Prostate gland (tissue), 2 donors: ENCODE measurements at places on chromosomes 3 and 15. TPM values are rescaled to one million over a fixed set of nuclear protein-coding genes. Genes with fewer than 3 reads are reported as not detected.

The A4GNT gene
- not detected for total RNA-seq

DNA sequence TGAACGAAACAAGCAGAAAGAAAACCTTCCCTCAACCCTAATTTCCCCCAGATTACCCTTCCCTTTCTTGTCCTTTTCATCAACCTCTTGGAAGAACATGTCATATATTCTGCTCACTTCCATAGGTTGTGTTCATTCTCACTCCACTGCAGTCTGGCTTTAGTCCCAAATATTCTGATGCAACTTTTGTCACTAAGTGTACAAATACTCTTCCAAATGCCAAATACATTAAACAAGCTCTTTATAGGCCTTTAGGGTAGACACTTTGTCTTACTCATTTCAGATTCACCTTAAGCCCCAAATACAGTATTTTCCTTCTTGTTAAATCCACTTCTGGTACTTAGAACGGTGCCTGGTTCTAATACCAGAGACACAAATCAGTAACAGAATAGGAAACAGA, 406.5 kb upstream of the CDIN1 start:
- no peaks in the 10 kb centered on the region for H3K4me1 ChIP-seq
- H3K27me3 ChIP-seq: no peaks in the 10 kb centered on the region
- no peaks in the 10 kb centered on the region for H3K36me3 ChIP-seq
- no peak for DNase-seq
- no peak overlapping the region for H3K27ac ChIP-seq

GRCh38 chr15:69974321-69974720, 123.4 kb downstream of the TLE3 start:
- no peaks in the 10 kb centered on the region for H3K27me3 ChIP-seq
- H3K36me3 ChIP-seq: no peaks in the 10 kb centered on the region
- no peak overlapping the region for H3K27ac ChIP-seq
- no peak overlapping the region for H3K4me3 ChIP-seq

DNA sequence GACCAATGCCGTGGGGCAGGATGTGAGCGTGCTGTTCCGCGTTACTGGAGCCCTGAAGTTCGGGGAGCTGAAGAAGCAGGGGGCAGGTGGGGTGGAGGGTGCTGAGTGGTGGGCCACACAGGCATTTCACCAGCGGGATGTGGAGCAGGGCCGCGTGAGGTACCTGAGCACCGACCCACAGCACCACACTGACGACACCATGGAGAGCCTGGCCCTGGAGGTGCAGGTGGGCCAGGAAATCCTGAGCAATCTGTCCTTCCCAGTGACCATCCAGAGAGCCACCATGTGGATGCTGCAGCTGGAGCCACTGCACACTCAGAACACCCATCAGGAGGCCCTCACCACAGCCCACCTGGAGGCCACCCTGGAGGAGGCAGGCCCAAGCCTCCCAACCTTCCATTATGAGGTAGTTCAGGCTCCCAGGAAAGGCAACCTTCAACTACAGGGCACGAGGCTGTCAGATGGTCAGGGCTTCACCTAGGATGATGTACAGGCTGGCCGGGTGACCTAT, 179.6 kb downstream of the TBC1D2B start:
- no peak overlapping the region for H3K4me3 ChIP-seq
- no peaks in the 10 kb centered on the region for H3K27me3 ChIP-seq
- H3K27ac ChIP-seq: no peak overlapping the region
- DNase-seq: no peak
- no peaks in the 10 kb centered on the region for H3K36me3 ChIP-seq

DNA sequence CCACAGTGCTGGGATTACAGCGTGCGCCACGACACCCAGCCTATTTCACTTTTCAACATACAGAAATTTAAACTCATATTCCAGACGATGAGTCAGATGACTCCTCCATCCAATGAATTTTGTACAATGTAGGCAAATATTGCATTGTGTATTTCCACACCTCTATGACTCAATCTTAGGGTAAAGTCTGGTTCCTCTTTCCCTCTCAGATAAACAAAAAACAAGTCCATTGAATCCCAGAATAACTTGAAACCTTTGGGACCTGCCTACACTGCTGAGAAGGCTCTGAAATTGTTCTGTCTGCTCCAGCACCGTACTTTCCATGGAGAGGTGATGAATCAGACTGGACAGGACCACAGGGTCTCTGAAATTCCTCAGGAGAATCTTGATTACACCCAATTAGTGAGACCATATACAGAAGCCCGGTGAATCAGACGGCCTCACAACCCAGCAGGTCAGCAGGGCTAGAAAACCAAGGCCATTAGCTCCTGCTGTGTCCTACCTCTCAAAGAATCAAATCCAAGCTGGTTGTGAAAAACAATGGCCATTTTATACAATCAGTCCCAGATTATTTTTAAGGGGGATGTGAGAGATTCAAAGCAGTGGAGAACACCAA, 112.6 kb downstream of the ERC2 start:
- H3K4me1 ChIP-seq: no peaks in the 10 kb centered on the region
- H3K27me3 ChIP-seq: no peaks in the 10 kb centered on the region
- DNase-seq: no peak
- H3K4me3 ChIP-seq: no peak overlapping the region
- H3K36me3 ChIP-seq: no peaks in the 10 kb centered on the region

DNA sequence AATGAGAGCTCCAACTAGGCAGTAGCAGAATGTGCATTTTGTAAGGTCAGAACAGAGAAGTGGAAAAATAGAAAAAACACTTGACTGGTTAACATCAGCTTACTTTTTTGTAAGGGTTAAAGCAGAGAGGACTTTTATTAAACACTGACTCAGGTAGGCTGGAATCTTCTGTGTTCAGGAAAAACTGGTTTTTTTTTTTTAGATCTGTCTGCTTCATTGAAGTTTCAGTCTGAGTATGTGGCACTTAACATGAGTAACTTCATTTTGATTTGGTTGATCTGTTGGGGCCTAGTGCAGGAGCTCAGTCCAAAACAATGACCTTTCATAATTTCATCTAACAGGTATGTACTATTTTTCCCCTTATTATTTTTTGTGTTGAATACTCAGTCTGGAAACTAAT, 141.1 kb downstream of the DOCK3 start:
- no peaks in the 10 kb centered on the region for H3K27me3 ChIP-seq
- no peak for DNase-seq
- no peaks in the 10 kb centered on the region for H3K4me1 ChIP-seq

DNA sequence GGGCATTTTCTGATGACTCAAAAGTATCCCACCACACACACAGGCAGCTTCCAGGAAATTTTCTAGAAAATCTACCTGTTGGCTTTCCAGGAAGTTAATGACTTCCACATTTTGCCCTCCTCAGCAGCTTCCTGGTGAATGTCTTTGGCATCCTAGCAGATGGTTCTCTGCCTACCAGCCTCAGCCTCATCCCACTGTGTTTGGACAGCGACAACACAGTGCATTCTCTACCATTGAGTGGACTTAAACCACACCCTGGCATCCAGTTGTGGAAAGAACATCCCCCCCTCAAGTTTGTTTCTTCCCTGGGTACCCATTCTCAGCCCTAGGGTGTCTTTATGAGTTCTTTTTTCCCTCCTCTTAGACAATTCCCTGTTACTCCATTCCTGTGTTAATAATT, 50.8 kb upstream of the GADL1 start:
- no peak overlapping the region for H3K4me3 ChIP-seq
- H3K27me3 ChIP-seq: no peaks in the 10 kb centered on the region
- no peak for DNase-seq

The ALS2CL gene
- total RNA-seq: 8.1 TPM

The NR1I2 gene
- total RNA-seq: 0.85 TPM

DNA sequence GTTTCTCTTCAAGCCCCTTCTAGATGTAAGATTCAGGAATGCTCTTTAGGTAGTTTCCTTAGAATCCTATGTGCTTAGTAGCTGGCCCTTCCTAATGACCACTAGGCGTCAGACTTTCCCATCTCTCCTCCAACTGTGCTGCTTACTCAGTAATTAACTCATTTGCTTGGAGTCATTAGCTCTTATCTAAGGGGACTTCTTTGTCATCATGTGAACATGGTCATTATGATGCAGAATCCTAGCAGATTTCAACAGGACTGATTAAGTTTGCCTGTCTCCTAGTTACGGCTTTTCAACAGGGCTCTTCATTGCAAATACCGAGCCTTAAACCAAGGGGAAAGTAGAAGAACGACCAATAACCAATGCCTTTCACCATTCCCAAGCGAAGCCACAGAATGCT, 46.4 kb downstream of the GJD2 start:
- H3K4me3 ChIP-seq: no peak overlapping the region
- no peak overlapping the region for H3K27ac ChIP-seq
- no peaks in the 10 kb centered on the region for H3K27me3 ChIP-seq
- DNase-seq: no peak
- H3K4me1 ChIP-seq: no peaks in the 10 kb centered on the region

The ZNF619 gene
- 8.8 TPM for total RNA-seq

DNA sequence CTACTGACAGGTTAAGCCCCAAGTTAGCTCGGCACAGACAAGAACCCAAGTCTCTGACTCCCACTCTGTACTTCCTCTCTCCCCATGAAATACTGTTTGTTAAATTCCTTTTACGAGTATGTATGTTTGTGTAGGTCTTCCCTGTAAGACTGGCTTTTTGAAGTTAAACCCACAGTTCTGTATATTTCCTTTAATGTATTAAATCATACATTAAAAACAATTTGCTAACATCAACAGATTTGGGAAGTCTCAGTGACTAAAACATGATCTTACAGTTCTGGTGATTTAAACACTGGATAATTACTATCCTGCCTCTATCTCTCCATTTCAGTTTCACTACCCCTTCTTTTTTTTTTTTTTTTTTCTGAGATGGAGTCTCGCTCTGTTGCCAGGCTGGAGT, 4.4 kb downstream of the CMTM6 start:
- H3K27ac ChIP-seq: no peak overlapping the region
- DNase-seq: no peak
- no peaks in the 10 kb centered on the region for H3K4me1 ChIP-seq

The PCSK6 gene
- 84.1 TPM for total RNA-seq

GRCh38 chr15:60932051-60932915, 296.8 kb downstream of the RORA start:
- peak; percentile 16 for DNase-seq
- no peak overlapping the region for H3K4me3 ChIP-seq
- no peaks in the 10 kb centered on the region for H3K27me3 ChIP-seq
- H3K27ac ChIP-seq: no peak overlapping the region
- H3K36me3 ChIP-seq: no peaks in the 10 kb centered on the region

- H3K4me3 ChIP-seq: no peak overlapping the region
- H3K4me1 ChIP-seq: no peaks in the 10 kb centered on the region
- no peak overlapping the region for H3K27ac ChIP-seq
- no peak for DNase-seq
- no peaks in the 10 kb centered on the region for H3K36me3 ChIP-seq
These were observed 19.8 kb downstream of the CYP19A1 start for GRCh38 chr15:51318382-51319150.

- H3K4me3 ChIP-seq: no peak overlapping the region
- H3K36me3 ChIP-seq: no peaks in the 10 kb centered on the region
- no peak for DNase-seq
- H3K4me1 ChIP-seq: peaks cover 4% of the 10 kb centered on the region
- no peaks in the 10 kb centered on the region for H3K27me3 ChIP-seq
These were observed 44.1 kb downstream of the RARB start for GRCh38 chr3:25472153-25472552.

GRCh38 chr3:57587905-57588304, 9.2 kb downstream of the ARF4 start:
- no peaks in the 10 kb centered on the region for H3K36me3 ChIP-seq
- H3K4me1 ChIP-seq: no peaks in the 10 kb centered on the region
- H3K27me3 ChIP-seq: no peaks in the 10 kb centered on the region
- DNase-seq: no peak

DNA sequence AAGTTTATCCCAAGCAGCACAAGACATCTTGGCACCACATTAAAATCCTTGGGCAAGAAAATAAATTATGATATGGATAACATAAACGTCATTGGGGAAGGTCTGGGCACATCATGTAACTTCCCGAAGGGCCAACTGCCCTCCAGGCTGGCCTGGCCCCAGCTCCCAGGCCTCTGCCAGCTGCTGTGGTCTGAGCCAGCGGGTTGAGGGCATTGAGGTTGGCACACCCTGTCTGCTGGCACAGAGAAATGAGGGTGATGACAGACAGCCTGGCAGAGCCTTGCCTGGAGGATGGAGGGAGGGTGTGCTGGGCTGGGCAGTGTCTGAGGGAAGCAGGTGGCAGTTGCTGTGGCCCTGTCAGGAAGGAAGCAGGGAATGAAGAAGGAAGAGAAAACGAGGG, 3.3 kb upstream of the RBSN start:
- H3K4me1 ChIP-seq: no peaks in the 10 kb centered on the region
- DNase-seq: peak; percentile 59
- no peak overlapping the region for H3K4me3 ChIP-seq
- no peaks in the 10 kb centered on the region for H3K36me3 ChIP-seq
- no peaks in the 10 kb centered on the region for H3K27me3 ChIP-seq
- peak overlapping the region; percentile 44 for H3K27ac ChIP-seq

The GRM7 gene
- total RNA-seq: 1.5 TPM

DNA sequence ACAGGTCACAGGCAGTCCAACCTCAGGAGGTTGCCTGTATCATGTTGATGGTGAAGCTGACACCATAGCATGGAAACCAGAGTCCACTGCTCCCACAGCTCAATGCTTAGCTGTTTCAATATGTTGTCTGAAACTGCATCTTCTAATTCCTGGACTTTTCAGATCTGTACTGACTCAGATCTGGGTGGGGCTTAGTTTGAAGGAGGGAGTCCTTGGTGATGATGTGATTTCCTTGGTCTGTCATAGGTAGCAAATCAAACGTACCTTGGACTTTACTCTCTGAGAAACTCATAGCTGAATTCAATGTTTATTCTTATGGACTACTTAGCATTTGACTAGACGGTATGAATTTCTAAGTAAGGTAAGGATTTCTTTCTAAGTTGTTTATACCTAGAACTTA, at the start of gene HHLA2:
TSS of gene HHLA2 (plus strand) at position 310 of the 400 bp plus-strand sequence. CDS start 55,266 bp downstream, outside the sequence.
- no peaks in the 10 kb centered on the region for H3K36me3 ChIP-seq
- no peak within 1 kb of the TSS for H3K4me3 ChIP-seq
- H3K27me3 ChIP-seq: no peaks in the 10 kb centered on the region
- H3K27ac ChIP-seq: no peak within 1 kb of the TSS
- DNase-seq: no peak
- no peaks in the 10 kb centered on the region for H3K4me1 ChIP-seq

The ADGRG7 gene
- total RNA-seq: 0.68 TPM

The MAN2A2 gene
- 46.6 TPM for total RNA-seq
